GM10248 (cell line): ENCODE measurements at places on chromosomes 1 and 21.

DNA sequence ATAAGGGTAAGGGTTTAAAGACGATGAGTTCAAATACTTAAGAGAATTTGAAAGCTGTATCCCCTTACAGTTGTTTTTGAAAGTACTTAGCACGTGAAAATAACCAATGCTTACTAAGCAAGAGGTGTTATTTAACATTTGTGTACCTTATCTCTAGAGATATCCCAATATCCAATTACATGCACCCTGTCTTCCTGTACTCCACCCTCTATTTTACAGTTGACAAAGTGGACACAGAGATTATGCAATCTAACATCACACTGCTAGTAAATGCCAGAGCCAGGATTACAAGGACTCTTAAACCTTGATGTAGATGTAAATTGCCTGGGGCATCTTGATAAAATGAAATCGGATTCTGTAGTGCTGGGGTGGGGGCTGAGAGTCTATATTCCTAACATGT lies 72.0 kb downstream of the GDAP2 start:
- DNase-seq = no peak

DNA sequence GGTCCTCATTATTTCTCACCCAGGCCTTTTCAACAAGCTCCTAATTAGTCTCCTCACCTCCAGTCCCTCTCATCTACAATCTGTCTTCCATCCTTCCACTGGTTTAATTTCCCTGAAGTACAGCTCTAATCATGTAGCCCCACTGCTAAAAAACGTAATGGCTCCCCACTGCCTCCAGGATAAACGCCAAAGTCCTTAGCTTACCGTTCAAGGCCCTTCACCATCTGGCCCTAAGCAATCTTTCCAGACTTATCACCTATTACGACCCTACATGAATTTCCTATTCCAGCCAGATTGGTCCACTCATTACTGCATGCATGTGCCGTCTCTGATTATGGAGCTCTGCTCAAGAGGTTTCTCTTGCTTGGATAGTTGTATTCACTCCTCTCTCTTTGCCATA lies 83.1 kb upstream of the DAB1 start:
- DNase-seq = no peak

- no peak for DNase-seq
Observed at GRCh38 chr1:70438529-70438928, 27.5 kb downstream of the CTH start.

GRCh38 chr1:180670681-180671080 lies 38.9 kb downstream of the XPR1 start:
- DNase-seq = no peak

DNA sequence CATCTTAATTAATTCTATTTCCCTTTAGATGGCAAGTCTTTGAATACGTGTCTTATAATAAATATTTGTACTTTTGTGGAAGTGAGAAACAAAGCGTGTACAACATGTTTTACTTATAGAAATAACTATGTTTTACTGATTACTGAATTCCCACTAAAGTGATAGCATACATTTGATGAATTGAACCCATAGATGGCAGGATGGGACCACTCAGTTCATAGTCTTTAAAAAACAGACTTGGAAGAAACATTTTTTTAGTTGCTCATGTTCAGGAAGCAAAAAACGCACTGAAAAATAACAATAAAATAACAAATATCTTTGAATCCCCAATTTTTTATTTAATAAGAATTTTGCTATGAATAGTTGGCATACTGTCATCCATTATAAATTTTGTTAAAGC lies 507.1 kb upstream of the ZRANB2 start:
- no peak for DNase-seq

DNA sequence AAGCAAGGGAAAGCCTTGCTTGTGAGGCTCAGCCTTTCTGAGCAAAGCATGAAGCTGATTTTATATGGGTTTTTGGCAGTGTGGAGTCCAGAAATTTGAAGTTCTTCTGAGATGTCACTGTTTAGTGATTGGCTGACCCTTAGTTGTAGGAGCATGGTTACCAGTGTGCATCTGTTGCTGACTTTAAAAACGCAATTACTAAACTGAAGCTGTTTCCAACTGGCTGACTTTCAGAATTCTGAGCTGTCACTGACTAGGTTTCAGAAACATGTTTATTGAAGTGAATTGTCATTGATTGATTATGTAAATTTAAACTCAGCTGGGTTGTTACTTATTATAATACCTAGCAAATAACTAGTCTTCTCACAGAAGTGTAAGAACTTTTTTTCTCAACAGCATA lies 89.4 kb downstream of the PDE4B start:
- DNase-seq = no peak

DNA sequence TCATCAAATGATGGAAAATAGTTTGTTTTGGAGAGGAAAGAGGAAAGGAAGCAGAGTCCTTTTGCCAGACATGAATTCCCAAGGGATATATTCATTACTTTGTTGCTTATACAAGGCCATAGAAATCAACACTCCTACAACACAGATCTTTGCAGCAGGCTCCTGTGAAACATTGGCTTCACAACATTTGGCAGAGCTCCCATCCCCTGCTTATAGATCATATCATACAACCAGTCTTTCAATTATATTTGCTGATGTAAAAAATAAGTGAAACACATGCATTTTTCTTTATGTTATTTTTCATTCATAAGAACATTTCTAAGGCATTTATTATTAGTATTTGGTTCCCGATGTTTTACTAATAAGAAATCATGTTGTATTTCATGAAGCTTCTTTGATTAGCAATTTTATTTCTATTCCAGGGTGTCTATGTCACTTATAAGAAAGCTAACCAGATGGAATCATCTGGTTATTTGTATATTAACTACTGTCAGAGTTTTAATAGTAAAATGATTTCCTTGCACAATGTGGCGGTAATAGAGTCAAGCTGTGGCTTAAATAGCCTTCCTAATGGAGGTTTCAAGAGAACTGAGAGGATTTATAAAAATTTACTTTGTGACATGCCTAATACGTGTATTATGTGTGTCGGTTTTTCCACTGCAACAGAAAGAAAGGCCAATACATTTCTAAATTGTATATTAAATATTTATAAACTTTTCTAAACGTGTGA lies 470.3 kb upstream of the NCAM2 start:
- no peak for DNase-seq

DNA sequence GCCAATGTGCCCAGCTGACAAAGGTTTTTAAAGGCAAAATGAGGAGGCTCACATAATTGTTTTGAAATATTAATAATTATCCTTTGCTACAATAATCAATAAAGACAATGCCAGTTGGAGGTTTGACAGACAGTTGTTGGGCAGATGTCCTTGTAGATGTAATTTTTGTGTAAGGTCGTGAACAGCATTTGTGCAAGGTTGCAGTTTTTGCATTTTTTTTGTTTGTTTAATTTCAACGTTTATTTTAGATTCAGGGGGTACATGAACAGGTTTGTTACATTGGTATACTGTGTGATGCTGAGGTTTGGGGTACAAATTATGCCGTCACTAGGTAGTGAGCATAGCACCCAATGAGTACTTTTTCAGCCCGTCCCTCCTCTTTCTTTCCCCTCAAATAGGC lies 9.3 kb downstream of the MPZ start:
- no peak for DNase-seq

DNA sequence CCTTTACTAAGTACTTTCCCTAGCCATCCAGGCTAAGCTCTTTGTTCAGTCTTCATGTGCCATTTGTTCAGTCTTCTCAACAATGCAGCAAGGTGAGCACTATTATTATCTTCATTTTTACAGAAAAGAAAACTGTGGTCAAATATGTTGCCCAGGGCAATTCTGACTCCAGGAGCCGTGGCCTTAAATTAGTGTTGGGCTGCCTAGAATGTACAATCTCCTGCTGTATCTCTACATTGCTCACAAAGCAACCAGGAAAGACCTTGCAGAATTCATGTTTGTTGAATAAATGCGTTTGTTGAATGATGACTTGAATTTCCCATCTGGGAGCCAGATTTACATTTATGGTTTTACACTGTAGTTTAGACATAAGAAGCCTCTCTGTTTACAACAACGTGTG lies 14.2 kb downstream of the CD101 start:
- no peak for DNase-seq

GRCh38 chr1:21749109-21749508 lies 33.8 kb downstream of the USP48 start:
- no peak for DNase-seq
